NCI-H524 treated with DMSO at 0.1 percent for 48 hours (cell line): ENCODE measurements at places on chromosomes 7 and 10.

GRCh38 chr7:118040562-118040961, 143.4 kb upstream of the LSM8 start:
- no peak for DNase-seq

- no peak for DNase-seq
Observed at GRCh38 chr7:82507365-82507975, 63.9 kb upstream of the CACNA2D1 start.

- no peak for DNase-seq
Observed at GRCh38 chr7:132319481-132319880, 256.8 kb downstream of the PLXNA4 start.

- no peak for DNase-seq
Observed at GRCh38 chr10:117007080-117007479, 2.1 kb upstream of the SHTN1 start.

DNA sequence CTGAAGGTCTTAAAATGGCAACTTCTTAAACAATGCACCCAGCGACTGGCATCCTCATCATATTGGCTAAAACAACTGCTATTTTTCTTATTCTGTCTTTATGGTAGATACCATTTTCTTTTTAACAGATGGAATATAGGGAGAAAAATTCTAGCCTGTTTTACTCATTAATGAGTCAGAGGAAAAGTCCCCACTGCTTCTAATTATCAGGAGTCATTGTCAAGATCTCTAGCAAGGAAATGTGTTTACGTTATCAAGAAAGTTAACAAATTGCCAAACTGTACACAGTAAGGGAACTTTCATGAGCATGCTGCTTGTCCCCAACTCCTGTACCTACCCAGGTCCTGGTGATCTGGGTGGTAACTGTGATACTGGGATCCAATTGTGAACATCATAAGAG, 117.7 kb upstream of the KIAA1217 start:
- DNase-seq = no peak

GRCh38 chr7:143511593-143512047, 33.9 kb downstream of the TAS2R41 start:
- DNase-seq = no peak

GRCh38 chr7:39360766-39361165, 205.4 kb upstream of the YAE1 start:
- no peak for DNase-seq

DNA sequence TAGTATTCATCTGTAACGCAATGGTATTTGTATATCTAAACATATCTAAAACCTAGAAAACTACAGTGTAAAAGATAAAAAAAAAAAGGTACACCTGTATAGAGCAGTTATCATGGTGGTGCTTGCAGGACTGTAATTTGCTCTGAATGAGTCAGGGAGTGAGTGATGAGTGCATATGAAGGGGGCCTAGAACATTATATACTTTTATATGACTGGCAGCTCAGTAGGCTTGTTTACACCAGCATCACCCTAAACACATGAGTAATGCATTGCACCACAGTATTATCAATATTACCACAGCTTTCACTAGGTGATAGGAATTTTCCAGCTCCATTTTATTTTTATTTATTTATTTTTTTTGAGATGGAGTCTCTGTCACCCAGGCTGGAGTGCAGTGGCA, 40.8 kb downstream of the TRIM24 start:
- DNase-seq = no peak

- DNase-seq = no peak
Observed at GRCh38 chr10:132061030-132061429, 4.7 kb upstream of the JAKMIP3 start.

- DNase-seq = no peak
Observed at GRCh38 chr10:23516530-23516929, 77.7 kb downstream of the OTUD1 start.

DNA sequence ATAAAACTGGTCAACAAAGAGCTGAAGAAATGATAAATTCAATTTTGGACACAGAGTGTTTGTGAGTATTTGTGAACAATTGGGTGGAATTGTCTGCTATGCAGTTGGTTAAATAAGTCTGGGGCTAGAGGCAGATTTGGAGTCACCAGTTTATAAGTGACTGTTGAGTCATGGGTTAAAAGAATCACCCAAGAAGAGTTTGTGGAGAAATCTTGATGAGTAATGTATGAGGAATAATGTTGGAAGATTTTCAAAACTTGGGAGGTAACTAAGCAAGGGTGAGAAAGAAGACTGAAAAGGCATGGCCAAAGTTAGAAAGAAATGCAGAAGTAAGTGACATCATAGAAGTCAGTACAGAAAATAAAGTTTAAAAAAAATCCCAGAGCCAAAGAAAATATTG, 750.7 kb downstream of the MAGI2 start:
- no peak for DNase-seq

- no peak for DNase-seq
Observed at GRCh38 chr7:92528958-92529264, 316 bp downstream of the RBM48 start.

DNA sequence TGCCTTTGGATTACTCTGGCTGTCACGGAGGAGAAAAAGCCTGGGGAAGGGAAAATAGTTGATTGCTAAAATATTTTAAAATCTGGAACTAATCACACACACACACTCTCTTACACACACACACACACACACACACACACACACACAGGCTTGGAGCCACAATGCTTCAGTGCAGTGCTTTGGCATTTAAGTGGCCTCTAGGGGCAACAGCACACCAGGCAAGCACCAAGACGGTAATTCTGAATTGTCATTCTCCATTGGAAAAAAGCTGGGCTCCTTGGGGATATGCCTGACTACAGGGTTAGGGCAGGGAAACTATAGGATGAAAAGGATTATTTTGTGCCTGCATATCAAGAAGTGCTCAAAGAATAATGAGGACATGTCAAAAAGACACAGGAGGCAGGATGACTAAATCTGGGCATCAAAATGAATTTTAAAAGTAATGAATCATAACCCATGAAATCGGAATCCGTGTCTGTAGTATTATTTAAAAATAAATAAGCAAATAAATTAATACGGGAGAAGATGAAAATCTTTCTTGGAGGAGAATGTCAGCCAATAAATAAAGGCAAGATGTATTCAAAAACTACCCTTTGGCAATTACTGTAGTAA, 30.4 kb upstream of the DDC start:
- no peak for DNase-seq

- DNase-seq = no peak
Observed at GRCh38 chr10:80458638-80459037, 4.5 kb downstream of the TSPAN14 start.

GRCh38 chr7:37920305-37920848, at the start of gene EPDR1:
Gene EPDR1, plus strand, starts transcription at chr7:37920640. Its CDS starts 300 bp downstream, at chr7:37920940.
- peak; percentile 35 for DNase-seq

DNA sequence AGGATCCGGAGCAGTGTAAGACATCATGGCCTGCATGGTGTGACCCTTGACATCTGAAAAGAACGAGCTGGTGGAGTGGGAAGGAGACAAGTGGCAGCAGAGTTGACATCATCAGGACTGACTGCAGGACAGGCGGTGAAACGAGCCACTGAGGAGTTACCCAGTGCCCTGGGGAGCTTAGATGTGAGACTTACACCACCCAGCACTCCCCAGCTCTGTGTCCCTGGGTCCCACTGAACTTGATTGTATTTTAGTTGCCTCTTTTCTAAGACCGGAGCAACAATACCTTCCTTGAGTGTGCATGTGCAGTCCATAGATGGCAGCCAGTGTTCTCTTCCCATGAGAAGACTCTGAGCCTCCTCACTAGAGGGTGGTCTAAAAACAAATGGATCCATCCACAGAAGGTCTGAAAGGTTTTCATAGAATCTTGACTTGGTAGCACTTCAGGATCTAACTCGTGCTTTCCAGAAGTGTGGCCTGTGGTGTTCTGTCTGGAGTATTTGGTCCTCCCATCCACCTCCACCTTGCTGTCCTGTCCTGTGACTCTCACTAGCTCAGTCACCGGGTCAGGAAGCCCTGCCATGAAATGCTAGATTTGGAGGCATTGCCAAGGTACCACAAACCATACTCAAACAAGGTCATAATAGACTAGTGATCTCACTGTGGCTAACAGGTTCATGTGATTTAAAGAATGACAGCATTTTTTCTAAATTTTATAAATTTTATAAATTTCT, 59.0 kb downstream of the IKZF1 start:
- DNase-seq = no peak

- DNase-seq = no peak
Observed at GRCh38 chr10:113569576-113569975, 16.7 kb downstream of the HABP2 start.

DNA sequence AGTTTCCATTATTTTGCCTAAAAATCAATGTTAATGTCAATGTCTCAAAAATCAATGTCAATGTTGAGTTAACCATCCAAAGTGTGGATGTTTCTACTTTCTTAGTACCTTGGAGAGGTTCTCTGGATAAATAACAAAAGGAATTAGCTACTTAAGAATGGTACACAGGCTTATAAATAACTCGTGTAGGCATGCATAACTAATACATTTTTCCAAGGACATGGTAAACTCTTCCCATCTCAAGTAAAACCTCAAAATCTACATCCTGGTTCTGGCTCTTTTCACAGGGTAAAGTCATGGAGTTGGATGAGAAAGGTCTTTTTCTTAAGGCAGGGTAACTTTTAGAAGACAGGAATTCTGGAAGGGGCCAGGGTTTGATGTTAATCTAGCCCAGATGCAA, 59.9 kb downstream of the CAV1 start:
- DNase-seq = no peak

DNA sequence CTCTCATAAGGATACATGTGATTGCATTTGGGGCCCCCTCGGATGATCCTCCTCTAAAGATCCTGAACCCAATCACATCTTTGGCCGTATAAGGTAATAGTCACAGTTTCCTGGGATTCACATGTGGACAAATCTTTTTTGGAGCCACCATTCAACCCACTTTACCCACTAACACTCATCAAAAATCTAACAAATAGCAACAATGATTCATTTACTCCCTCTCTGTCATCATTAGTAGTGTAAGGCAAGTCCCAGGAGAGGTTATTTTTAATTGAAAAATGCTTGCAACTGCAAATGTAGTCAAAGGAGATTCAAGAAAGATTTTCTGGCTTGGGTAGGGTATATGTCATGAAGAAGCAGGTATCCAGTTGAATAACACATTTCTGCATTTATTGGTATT, 9.9 kb upstream of the SMKR1 start:
- no peak for DNase-seq

- no peak for DNase-seq
Observed at GRCh38 chr10:129877773-129878371, 86.2 kb downstream of the EBF3 start.

DNA sequence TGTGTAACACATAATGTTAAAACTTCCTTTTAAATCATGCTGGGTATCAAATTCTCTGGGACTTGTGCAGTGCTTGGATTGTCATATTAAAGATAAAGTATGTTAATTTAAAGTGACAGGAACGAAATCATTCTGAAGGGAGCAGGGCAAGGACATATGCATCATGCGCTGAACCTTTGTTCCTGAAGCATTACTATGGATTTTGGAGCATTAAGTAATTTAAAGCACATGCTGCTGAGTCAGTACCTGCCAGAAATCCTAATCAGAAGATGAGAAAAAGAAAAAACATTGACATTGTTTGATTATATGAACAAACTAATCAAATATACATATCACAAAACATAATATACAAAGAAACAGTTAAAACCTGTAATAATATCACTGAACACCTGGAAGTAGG, 101.4 kb downstream of the MICU1 start:
- DNase-seq = no peak

GRCh38 chr10:79149662-79150443, 81.1 kb downstream of the ZMIZ1 start:
- DNase-seq = no peak

GRCh38 chr7:108434010-108434409, 22.2 kb downstream of the NRCAM start:
- DNase-seq = no peak

GRCh38 chr7:1533547-1534329, 3.2 kb downstream of the MAFK start:
- no peak for DNase-seq

- DNase-seq = no peak
Observed at GRCh38 chr7:36971515-36972139, 247.3 kb upstream of the AOAH start.

- no peak for DNase-seq
Observed at GRCh38 chr10:13712837-13713581, 126.2 kb downstream of the PRPF18 start.

GRCh38 chr10:113137941-113138685, 188.1 kb downstream of the TCF7L2 start:
- no peak for DNase-seq

DNA sequence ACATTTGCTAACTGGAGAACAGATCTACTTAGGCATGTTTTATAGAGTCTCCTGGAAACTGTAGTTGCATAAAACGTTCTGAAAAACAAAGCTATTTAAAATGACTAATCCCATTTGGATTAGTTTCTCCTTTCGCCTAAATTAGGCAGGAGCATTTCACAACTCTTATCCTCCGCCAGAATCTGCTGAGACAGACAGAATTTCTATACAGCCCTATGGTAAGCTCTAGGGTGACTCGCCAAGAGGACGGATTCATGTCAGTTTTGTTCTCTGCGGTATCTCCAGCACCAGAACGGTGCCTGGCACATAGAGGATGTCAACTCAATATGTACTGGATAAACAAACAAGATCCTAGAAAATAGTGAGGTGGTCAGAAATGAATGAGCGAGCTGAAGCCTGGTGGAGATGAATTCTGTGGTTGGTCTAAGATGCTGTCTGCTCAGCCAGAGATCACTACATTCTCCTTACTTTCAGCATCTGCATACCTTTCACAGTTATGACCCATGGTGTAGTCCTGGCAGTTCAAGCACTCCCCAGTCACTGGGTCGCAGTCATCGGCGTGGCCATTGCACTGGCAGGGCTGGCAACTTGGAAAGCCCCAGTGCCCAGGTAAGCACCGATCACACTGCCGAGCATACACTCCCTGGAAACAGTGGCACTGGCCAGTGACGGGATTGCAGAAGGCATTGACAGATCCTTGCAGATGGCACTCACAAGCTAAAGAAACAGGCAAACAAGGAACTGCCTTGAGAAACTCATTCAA, 44.0 kb downstream of the LAMB1 start:
- DNase-seq = no peak

- DNase-seq = no peak
Observed at GRCh38 chr10:103395754-103396066, 565 bp downstream of the ATP5MK start.
